ENCODE measurements at places on chromosomes 1 and 21. TPM values are rescaled to one million over a fixed set of nuclear protein-coding genes. Genes with fewer than 3 reads are reported as not detected.

DNA sequence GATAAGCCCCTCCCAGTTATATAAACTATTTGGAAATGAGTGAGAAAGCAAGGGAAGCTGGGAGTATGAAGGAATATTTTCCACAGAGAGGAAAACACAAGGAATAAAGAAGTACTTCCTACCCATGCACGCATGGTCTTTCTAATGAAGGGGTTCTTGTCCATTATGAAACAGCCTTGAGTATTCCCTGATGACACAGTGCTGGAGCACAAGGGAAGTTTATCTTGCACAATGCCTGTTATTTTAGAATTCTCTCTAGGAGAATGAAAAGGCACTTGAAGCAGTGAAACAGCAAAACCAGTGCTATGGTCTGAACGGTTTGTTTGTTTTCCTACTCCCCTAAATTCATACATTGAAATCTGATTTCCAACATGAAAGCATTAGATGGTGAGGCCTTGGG lies 38.6 kb upstream of the ADAMTS1 start:
- H3K27me3 ChIP-seq, result no peaks in the 10 kb centered on the region
- no peaks in the 10 kb centered on the region for H3K36me3 ChIP-seq
- H3K27ac ChIP-seq, result no peak overlapping the region

FOXD2 gene
- total RNA-seq, result under 0.01 TPM

ALDH4A1 gene
- total RNA-seq, result 11.0 TPM

APCS gene
- not detected for total RNA-seq

DNA sequence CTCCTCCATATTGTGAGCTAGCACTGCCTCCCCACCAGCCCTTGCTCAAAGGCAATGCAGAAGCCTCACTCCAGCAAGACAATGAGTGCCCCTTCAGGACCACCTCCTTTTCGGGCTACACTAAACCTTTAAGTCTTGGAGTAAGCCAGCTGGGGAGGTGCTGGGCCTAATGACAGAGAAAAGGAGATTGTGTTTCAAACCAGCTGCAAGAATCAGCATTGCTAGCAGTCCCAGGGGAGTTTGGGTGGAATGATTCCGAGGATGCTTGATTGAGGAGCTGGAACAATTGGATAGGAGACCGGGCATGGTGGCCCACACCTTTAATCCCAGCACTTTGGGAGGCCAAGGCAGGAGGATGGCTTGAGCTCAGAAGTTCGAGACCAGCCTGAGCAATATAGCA lies 54.1 kb upstream of the GPR37L1 start:
- H3K4me3 ChIP-seq, result no peak overlapping the region
- H3K4me1 ChIP-seq, result no peaks in the 10 kb centered on the region
- no peaks in the 10 kb centered on the region for H3K36me3 ChIP-seq
- no peak for DNase-seq

HES3 gene
- total RNA-seq, result not detected

CD1B gene
- 1.2 TPM for total RNA-seq

DNA sequence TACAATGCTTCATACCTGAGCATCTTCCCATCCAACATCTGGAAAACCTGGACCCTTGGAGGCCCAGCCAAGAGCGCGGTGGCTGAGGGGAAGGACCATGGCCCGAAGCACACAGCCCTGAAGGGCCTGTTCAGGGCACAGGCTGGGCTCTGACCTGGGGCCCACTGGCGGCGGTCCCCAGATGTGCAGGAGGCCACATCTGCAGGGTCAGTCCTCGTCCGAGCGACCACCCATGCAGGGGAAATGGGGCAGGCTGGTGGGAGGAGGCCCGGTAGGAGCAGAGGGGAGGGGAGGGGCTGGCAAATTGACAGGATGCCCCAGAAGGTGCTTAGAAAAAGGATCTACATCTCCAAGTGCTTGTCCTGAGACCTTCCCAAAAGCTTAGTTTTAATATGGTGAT lies 59.9 kb downstream of the DISP3 start:
- no peaks in the 10 kb centered on the region for H3K36me3 ChIP-seq
- no peak overlapping the region for H3K4me3 ChIP-seq
- no peak overlapping the region for H3K27ac ChIP-seq
- no peak for DNase-seq
- no peaks in the 10 kb centered on the region for H3K4me1 ChIP-seq

PTCH2 gene
- total RNA-seq, result 2.3 TPM

DNA sequence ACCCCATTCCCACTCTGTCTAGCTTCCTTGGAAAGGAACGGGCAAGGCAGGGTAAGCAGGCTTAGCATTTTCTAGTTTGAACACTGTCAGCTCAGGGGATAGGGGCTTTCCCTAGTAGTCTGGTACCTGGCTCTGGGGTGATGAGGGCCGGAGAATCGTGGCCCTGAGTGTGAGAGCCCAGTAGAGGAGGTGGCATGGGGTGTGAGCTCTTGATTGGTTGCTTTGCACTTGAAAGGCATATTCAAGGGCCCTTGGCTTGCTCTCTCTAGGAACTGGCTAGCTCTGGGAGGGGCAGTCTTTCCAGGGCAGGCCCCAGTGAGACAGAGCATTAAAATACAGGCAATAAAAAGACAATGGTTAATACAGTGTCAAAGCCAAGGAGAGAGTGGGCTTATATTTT lies 10.8 kb upstream of the EXTL1 start:
- H3K27ac ChIP-seq, result no peak overlapping the region
- no peak for DNase-seq
- H3K4me1 ChIP-seq, result no peaks in the 10 kb centered on the region

DNA sequence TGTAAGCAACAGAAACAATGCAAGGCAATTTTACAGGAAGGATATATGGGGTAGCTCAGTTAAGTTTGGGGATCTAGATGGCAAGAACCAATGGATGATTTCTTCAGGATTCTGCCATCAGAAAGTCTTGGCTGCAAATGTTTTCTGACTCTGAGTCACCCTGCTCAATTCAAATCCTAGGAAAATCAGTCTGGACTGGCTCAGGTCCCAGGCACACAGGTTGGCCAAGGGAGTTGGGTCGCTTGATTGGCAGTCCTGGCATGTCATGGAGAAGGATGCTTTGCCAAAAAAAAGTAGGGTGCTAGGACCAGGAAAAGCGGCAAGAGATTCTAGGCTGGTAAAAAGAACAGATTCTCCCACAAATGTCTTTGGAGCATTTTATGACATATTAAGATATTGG lies 28.9 kb upstream of the S1PR1 start:
- no peak overlapping the region for H3K4me3 ChIP-seq
- no peaks in the 10 kb centered on the region for H3K36me3 ChIP-seq
- DNase-seq, result no peak
- no peaks in the 10 kb centered on the region for H3K4me1 ChIP-seq
- no peak overlapping the region for H3K27ac ChIP-seq
- H3K27me3 ChIP-seq, result no peaks in the 10 kb centered on the region

PANK4 gene
- 28.7 TPM for total RNA-seq

DNA sequence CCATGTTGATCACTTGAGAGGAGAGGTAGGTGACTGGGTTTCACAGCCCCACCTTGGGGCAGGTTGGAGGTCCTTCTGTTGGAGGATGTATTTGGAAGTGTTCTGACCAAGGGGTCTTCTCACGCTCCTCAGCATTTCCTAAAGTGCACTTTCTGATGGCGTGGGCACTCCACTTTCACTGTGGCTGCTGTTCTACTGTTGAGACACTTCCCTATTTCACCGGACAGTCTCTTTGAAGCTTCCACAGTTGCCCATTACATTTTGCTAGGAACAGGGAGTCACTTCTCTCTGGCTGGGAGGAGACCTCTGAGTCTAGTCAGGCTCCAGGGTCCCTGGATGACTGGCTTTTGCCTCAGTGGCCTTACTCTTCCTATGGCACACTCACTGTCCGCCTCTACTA lies 180.0 kb upstream of the LMO4 start:
- H3K27me3 ChIP-seq, result no peaks in the 10 kb centered on the region
- H3K4me3 ChIP-seq, result no peak overlapping the region
- H3K36me3 ChIP-seq, result no peaks in the 10 kb centered on the region
- DNase-seq, result no peak
- no peak overlapping the region for H3K27ac ChIP-seq

DNA sequence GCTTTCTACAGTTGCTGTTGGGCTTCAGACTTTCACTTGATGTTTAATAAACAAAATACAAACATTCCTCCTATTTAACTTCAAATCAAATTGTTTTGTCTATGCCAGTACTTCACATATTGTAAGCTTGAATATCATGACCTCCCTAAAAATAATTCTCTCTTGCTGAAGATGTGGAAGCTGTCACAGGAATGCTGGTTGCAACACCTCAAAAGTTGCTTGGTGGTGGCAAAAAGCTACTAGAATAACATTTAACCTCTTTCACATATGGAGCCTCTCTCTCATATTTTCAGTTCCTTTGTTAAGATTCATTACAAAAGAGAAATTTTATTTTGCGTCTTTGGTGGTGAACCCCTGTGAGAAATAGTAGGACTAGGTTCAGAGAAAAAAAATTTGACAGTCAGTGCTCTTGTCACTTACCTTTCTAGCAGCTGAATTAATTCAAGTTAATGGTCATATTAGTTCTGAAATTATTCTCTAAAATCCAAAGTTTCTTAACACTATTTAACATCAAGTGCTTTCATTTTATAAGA lies 25.5 kb upstream of the F13B start:
- DNase-seq, result no peak
- H3K27me3 ChIP-seq, result no peaks in the 10 kb centered on the region
- no peaks in the 10 kb centered on the region for H3K36me3 ChIP-seq
- no peak overlapping the region for H3K27ac ChIP-seq
- no peak overlapping the region for H3K4me3 ChIP-seq
- no peaks in the 10 kb centered on the region for H3K4me1 ChIP-seq

DNA sequence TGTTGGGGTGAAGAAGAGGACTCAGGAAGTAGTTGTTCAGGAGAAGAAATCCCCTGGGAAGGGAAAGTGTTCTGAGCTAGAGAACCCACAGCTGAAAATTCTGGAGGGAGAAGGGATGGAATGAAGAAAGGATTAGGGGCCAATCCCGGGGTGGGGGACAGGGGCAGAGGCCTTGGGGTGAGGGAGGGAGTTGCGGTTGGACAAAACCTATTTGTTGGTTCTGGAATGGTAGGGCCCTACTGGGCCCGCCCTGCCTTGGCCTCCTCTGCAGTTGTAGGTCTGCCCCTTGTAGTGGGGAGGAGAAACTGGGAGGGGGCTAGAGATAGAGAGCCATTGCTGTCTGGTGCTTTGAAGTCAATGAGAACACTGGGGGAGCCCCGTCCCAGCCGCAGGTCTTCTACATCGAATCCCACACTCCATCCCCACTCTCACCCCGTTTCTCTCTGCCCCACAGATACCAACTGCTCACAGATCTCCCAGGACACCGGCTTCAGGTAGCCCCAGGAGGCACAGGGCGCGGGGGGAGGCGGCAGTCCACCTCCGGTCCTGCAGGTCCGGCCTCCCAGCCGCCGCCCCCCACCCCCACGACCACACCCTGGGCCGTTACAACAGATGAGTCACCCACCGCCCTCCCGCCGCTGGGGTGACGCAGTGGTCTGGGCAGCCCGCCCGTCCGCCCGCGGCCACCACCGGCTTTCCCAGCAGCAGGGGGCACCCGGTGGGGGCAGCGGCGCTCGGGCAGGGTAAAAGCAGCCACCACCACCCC lies 1.1 kb downstream of the TAGLN2 start:
- peaks cover 37% of the 10 kb centered on the region for H3K4me1 ChIP-seq
- peak overlapping the region; percentile 99 for H3K27ac ChIP-seq
- DNase-seq, result peak; percentile 96
- peaks cover 17% of the 10 kb centered on the region for H3K36me3 ChIP-seq
- no peaks in the 10 kb centered on the region for H3K27me3 ChIP-seq
- H3K4me3 ChIP-seq, result peak overlapping the region; percentile 81

GRCh38 chr1:234559902-234560676 lies 49.9 kb downstream of the IRF2BP2 start:
- no peak for DNase-seq
- no peaks in the 10 kb centered on the region for H3K36me3 ChIP-seq
- H3K27ac ChIP-seq, result no peak overlapping the region
- no peaks in the 10 kb centered on the region for H3K4me1 ChIP-seq

BRINP3 gene
- not detected for total RNA-seq

KCNQ4 gene
- 4.5 TPM for total RNA-seq

CATSPERE gene
- total RNA-seq, result 0.89 TPM

TENT5C gene
- total RNA-seq, result 27.1 TPM

DNA sequence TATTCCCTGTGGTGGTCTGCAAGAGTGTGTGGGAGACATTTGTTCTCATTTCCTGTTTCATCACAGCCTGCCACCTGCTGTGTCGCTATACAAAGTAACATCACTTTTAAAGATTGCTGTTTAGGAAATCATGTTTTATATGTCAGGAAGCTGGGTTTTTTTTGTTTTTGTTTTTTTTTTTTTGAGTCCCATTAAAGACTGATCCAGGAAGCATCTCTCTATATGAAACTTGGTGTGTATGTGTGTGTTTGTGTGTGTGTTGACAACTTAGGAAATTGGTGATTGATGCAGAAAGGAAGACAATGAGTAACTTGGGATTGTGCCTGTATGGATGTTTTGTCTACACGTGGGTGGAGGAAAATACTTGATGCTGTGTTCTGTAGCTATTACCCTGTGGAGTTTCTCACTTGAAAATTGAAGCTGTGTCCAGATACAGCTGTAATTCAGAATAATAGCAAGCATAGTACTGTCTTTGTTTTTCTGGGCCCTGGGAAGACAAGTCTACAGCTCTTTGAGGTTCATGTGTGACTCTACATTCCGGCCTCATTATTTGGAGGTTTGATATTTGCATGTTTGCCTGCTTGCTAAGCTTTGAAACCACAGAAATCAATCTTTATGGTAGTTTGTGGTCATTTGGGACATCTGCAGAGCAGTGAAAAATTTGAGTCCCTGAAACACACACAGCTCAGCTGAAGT lies 47.9 kb downstream of the LAMC1 start:
- no peaks in the 10 kb centered on the region for H3K27me3 ChIP-seq
- no peak for DNase-seq

DNA sequence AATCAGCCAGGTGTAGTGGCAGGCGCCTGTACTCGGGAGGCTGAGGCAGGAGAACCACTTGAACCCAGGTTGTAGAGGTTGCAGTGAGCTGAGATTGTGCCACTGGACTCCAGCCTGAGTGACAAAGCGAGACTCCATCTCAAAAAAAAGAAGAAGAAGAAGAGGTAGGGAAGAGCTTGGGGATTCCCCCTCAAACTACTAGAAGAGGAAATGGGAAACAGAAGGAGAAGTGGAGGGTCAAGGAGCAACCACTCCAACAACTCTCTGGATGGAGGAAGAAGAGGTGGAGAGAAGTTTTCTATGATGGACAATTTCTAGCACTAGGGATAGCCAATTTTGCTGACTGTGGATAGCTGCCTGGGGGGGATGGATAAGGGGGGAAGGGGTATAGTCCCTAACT lies 14.9 kb upstream of the SLAMF9 start:
- no peak overlapping the region for H3K4me3 ChIP-seq
- H3K27ac ChIP-seq, result no peak overlapping the region
- peaks cover 6% of the 10 kb centered on the region for H3K27me3 ChIP-seq

DNA sequence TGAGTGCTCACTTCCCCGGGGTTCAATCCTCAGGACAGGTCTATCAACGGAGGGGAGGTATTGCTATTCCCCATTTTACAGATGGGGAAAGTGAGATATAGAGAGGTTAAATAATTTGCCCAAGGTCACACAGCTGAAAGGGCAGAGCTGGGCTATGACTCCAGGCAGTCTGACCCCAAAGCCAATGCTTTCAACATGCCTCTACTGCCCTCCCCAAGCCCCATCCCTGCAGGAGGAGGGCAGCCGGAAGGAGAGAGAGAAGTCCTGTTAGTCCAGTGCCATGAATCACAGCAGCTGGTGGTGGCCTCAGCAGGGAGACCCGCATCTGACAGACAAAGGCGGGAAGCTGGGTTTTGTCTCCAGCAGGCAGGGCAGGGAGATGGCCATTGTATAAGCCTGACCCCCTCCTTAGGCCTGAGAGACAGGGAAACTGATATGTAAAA lies 20.0 kb upstream of the CLIC4 start:
- peak overlapping the region; percentile 66 for H3K27ac ChIP-seq
- H3K4me3 ChIP-seq, result no peak overlapping the region
